ENCODE measurements at places on chromosomes 6 and 20.

- peak; percentile 22 for DNase-seq
These were observed 67.7 kb downstream of the PHACTR2 start for GRCh38 chr6:143745166-143746133.

DNA sequence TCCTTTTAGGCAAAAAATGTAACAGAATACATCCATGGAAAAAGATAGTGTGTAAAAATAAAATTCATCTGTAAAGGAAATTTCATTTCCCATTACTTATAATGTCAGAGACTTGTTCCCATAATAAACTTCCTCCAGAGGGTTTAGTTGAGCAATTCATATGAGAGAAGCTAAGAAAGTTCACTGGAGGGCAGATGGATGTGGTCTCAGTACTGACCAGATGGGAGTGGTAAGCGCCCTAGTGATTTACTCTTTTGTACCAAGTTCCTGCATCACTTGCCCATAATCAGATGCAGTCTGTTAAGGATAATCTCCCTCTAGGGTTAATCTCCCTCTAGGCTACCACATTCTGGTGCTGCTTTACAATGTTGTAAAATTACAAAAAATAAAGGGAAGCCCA is 61.7 kb downstream of the ESF1 start:
- no peak for DNase-seq

GRCh38 chr20:41692479-41693135 is 74.4 kb upstream of the CHD6 start:
- peak; percentile 99 for DNase-seq

DNA sequence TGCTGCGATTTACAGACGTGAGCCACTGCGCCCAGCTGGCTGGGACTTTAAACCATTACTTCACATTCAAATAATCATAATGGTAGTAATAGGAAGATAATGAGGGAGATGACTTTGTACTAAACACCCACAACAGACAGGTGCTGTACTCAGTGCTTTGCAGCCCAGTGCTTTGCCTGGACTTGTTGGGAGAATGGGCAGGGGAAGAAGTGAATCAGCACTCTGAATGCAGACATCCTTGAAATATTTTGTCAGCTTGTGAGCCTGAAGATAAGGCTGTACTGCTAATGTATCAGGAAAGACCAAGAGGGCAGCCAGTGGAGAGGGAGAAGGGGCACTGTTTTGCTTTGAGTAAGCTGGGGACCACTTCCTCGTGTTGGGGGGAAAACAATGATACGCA is 17.4 kb downstream of the NKX2-2 start:
- DNase-seq, result peak; percentile 19

DNA sequence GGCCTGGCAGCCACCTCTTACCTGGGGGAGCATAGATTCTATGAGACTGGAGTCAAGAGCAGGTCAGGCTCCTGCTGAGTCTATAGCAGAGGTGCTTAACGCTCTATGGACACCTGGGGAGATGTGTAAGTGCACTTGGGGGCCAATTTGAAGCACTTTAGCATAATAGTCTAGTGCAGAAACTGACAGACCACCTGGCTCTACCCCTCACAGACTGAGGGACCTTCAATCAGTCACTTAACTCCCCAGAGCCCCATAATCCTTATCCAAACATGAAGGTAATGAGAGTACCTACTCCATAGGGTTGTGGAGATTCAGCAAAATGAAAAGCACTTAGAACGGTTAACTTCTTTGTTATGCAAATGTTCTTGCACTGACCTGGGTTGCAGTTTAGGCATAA is 87.3 kb upstream of the SLC22A16 start:
- DNase-seq, result peak; percentile 64

DNA sequence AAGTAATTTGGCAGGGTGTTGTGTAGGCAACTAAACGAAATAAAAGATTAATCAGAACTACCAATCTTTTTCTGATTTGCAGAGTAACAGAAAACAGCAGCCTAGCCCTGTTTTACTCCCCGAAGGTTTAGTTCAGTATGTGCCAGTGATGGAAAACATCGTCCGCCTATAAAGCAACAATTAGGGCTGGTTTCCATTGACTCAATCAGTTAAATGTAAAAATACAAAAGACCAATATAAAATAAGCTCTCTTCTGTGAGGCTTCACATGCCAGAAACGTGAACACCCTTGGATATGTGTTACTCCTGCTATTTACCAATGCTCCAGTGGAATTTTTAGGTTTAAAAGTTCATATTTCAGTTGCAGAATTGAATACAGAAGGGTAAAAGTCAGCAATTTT is 210.5 kb upstream of the RSPO3 start:
- no peak for DNase-seq

GRCh38 chr6:20472748-20473147 is 61.5 kb upstream of the CDKAL1 start:
- no peak for DNase-seq

GRCh38 chr20:49445176-49445575 is 37.3 kb downstream of the KCNB1 start:
- DNase-seq, result no peak
